ENCODE measurements at places on chromosomes 7 and 10.

DNA sequence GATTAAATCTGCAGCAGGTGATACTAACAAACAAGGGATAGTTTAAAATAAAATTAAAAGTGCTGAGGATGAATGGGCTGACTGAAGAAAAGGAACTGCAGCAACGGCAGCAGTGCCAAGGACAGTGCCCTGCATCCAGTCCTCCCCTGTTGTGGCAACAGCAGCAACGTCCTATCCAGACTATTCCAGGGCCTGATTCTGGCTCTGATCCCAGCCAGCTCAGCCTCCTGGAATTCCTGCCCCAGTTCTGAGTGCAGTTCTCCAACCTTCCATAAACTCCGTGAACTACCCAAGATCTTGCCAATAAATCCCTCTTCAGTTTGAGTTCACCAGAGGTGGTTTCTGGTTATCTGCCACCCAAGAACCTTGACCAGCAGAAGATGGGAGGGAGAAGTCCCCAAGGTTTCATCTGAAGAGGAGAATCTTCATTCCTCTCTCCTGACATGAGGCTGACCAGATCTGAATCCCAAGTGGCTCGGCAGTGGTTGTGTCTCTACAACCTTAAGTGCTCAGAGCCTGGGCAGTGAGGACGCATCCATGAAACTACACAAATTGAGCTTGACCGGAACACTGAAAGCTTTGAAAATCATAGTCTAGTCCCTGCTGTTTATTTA is 115.8 kb downstream of the SORBS1 start:
- no peak for DNase-seq

- DNase-seq: no peak
These were observed 68.6 kb upstream of the CACUL1 start for GRCh38 chr10:118823256-118823907.

- DNase-seq: no peak
These were observed 51.5 kb upstream of the OSBPL3 start for GRCh38 chr7:25031432-25031831.

- DNase-seq: no peak
These were observed 6.8 kb upstream of the GJD4 start for GRCh38 chr10:35598379-35598778.

GRCh38 chr10:9301148-9301547 is 1246.7 kb downstream of the GATA3 start:
- no peak for DNase-seq

GRCh38 chr7:116502201-116503096 is 2.9 kb downstream of the CAV2 start:
- DNase-seq: no peak

- no peak for DNase-seq
These were observed 66.3 kb downstream of the MPP7 start for GRCh38 chr10:28236591-28236990.

DNA sequence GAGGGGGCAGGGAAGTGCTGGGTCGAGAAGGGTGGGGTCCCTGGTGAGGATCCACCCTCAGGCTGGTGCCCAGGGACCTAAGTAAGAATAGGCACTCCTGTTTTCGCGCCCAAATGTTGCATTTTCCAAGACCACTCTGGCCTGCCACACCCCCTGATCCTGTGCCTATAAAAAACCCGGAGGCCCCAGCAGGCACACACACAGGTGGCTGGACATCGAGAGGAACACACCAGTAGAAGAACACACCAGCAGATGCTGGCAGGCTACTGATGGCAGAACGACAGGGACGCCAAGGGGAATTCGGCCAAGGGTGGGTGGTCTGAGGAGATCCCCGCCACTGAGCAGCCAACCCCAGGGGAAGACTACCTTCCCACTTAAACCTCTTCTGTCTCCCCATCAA is 633.9 kb upstream of the POT1 start:
- no peak for DNase-seq

DNA sequence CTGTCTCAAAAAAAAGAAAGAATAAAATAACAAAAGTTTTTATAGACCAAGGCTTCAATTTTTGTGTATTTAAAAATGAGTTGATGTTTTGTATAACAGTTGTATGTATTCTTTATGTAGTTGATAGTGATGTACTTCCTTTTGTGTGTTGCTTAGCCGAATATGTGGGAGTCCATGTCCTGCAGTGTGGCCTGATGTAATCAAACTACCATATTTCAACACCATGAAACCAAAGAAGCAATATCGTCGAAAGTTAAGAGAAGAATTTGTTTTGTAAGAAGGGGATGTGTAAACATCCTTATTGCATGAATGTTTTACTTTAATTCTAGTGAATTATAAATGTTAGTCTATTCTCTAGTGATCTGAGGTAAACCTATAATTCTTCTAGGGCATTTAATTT is 56.6 kb downstream of the MPLKIP start:
- DNase-seq: no peak

GRCh38 chr10:6128591-6129251 is 39.9 kb downstream of the RBM17 start:
- DNase-seq: no peak

DNA sequence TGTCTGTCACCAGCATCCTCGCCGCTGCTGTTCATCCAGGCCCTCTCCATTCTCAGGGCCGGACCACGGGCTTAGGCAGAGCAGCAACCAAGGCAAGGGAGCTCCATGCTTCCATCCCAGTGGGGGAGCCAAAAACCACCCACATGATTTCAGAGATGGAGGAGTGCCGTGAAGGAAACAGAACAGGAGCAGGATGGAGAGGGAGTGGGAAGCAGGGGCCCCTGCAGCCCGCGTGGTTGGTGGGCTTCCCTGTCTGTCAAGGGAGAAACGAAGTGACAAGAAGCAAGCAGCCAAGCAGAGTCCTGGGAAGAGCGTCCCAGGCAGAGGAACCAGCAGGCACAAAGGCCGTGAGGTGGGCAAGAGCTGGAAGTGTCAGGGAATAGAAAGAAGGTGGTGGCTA is 95.7 kb downstream of the SLIT1 start:
- DNase-seq: no peak

DNA sequence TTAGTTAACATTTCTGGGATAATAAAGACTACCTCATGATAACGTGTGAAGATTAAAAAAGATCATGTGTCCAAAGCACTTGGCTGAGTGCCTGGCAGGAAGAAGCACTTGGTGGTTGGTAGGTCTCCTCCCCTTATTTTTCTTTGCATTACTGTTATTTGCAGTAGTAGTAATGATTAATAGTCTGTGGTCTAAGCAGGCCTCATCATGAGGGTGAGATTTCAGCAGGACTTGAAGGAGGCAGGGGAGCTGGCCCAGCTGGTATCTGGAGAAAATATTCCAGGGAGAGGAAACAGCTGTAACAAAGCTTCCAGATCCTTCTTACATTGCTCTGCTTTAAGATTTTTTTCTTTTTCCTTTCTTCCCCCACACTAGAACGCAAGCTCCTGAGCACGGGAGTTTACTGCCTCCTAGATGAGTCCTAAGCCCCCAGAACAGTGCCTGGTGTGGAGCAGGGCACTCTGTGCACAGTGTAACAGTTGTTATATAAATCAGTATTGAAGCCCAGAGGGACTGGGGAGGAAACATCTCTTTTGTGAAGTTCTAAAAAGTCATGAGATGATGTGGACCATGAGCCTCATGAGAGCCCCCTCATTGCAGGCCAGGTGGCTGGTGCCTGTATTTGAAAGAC is 31.1 kb upstream of the RHEB start:
- DNase-seq: no peak

- no peak for DNase-seq
These were observed 13.7 kb downstream of the UBE3C start for GRCh38 chr7:157152391-157152937.
